ENCODE measurements at places on chromosomes 7 and 10.

DNA sequence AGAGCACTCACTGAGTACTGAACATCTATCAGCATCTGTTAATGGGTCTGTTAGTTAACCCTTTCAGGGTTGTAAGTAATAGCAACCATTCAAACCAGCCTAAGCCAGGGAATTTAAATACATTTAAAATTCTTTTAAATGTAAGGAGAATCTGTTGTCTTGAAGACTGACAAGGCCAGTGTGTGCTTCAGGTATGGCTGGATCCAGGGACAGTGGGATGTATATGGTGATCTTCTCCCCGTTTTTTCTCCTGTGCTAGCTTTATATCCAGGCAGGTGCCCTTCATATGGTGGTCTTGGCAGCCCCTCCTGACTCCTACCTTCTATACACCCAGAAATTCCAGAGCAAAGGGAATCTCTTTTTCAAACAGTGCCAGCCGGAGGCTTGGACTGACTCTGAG lies 46.6 kb upstream of the DAGLB start:
- DNase-seq = no peak

DNA sequence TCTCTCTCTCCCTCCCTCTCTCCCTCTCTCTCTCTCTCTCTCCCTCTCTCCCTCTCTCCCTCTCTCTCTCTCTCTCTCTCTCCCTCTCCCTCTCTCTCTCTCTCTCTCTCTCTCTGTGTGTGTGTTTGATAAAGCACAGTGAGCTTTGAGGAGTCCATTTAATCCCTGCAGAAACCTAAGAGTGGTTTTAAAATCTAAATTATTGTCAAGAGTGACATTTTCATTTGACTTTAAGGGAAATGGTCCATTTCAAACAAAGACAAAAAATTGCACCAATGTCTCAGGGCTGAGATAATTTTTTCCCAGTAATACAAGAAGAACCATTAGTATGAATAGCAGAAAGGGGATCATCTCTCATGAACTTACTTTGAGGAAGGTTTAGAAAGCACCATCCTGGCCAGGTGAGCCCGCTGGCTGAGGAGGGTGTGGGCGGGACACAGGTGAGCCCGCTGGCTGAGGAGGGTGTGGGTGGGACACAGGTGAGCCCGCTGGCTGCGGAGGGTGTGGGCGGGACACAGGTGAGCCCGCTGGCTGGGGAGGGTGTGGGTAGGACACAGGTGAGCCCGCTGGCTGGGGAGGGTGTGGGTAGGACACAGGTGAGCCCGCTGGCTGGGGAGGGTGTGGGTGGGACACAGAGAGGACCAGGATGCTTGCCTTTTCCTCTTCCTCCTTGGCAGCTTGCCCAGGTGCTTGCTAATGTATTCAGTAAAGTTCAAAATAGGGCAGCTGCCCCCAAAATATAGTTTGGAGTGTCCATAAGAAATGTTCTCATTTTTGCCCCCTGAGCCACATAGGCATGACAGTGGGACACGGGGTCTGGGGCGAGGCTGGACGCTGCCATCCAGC lies 125.0 kb downstream of the DNAJB6 start:
- DNase-seq = no peak

DNA sequence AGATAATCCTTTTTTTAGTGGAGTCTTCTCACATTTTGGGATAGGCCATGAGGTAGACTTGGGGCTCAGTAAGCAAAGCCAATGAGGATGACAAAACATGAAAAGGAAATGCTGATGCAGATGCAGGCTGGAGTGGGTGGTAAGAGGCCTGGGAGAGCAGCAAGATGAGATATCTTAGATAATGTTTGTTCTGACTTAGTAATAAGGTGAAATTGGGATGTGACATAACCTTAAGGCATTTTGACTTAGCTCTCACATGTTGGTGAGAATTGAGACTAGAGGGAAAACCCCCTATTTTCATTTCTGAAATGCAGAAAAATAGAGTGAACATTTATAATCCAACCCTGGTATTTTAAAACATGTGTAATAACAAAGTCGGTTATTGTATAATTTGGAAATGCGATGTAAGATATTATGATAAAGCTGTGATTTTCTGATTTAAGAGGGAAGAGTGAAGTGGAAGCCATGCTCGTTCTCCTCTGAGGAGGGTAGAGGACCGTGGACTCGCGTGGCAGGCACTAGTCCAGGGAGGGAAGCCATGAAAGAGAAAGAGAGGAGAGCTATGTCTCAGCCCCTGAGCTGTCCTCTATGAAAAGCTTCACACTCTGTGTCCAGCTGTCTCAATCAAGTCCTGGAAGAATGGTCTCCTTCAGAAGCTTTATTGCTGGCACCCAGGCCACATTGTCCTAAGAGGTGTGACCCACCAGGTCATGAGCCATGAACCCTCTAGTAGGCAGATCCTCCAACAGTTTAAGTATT lies 57.3 kb downstream of the ST7 start:
- no peak for DNase-seq

DNA sequence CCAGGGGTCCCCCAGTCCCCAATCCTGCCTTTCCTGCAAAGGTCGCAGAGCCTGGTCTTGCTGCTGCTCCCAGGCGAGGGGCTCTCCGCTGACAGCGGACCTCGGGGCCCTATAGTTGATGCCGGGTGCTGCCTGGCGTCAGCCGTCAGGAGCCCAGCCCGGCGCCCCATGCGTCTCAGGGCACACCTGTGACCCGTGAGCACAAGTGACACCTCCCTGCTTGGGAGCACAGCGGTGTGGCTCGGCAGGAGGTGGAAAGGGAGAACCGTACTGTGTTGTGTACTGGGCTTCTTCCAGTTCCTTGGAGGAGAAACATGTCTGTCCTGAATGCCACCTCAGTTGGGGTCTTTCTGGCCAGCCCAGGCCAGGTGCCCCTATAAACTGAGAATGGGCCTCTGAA lies 56.7 kb downstream of the LHPP start:
- DNase-seq = no peak

DNA sequence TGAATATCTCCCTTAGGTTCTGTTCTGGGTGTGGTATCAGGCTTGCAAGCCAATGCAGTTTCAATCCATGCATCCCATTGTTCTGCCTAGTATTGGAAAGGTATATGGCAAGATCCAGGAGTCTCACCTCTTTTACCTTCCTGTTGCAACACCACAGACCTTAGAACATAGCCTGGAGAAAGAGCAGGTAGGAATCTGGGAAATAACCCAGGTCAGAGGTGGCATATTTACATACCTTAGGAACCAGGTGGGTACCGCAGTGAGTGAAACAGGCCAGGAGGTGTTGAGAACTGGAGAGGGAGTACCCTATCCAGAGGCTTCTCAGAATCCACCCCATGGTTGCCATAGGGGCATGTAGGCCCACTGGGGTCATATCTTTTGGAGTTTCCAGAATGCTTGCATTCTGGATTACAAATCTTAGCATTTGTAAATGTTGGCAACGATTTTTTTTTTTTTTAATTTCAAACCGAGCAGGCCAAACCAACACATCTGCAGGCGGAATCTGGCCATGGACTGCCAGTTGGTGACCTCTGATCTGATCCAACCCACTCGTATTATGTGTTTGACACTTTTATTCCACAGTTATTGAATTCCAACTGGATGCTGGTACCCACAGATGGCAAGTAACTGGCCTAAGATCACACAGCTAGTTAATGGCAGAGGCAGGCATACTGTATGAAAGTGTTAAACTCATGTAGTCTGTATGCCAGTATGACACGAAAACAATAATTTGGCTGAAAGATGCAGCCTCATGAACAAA lies 180.3 kb upstream of the TCF7L2 start:
- DNase-seq = no peak

DNA sequence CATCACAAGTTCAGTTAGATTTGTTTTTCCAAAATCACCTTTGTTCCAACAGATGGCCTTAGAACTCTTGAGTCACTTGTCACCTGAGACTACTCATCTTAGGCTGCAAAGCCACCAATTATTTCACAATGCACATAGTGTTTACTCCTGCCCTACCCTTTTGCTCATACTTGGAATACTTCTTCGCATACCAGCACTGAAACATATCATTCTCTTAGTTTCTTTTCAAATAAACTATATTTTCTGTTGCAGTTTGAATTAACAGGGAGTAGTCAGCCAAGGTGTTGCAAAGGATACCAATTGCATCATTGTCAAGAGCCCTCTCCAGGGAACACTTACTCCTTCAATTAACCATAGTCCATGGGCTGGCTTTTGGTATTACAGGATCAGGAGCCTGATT lies 71.0 kb downstream of the CASD1 start:
- DNase-seq = no peak

GRCh38 chr10:8956400-8956799 lies 901.9 kb downstream of the GATA3 start:
- DNase-seq = no peak

GRCh38 chr7:48563334-48563733 lies 361.0 kb upstream of the CDC14C start:
- DNase-seq = no peak

DNA sequence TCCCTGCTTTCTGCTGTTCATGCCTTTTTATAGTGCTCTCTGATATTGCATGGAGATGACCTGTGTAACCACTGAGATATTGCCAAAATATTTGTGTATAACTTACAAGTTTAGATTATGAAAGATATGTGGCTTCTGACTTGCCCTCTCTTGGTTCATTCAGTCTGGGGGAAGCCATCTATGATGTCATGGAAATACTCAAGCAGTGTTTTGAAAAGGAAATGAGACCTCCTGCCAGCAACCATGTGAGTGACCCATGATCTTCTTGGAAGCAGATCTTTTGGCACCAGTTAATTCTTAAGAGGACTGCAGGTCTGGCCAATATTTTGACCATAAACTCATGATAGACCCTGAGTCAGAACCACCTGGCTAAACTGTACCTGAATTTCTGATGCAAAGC lies 183.0 kb downstream of the THSD7A start:
- DNase-seq = no peak

GRCh38 chr7:127417346-127417745 lies 24.8 kb upstream of the ZNF800 start:
- DNase-seq = no peak

GRCh38 chr7:28847176-28847575 lies 111.0 kb downstream of the TRIL start:
- DNase-seq = no peak

DNA sequence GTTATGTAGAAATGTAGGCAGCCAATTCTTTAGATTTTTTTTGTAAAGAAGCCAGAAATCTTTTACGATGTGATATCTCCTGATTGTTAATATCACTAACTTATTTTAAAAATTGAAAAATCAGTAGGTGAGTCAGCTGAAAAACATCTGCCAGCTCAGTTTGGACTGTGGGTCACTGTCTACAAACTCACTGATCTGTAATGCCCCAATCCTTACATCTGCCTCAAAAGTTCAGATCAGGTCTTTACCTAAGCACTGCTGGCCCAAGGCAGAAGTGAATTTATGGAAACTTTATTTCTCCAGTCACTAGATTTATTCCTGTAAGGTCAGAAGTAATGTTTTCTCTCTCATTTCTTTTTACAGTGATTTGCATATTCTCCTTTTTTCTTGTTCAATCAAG lies 31.0 kb upstream of the FAM13C start:
- no peak for DNase-seq

GRCh38 chr7:148863324-148863723 lies 20.8 kb downstream of the EZH2 start:
- DNase-seq = no peak

GRCh38 chr10:17669185-17669872 lies 25.4 kb downstream of the STAM start:
- DNase-seq = no peak

- DNase-seq = no peak
Measured at GRCh38 chr10:71649631-71650030, 69.9 kb downstream of the C10orf105 start.

DNA sequence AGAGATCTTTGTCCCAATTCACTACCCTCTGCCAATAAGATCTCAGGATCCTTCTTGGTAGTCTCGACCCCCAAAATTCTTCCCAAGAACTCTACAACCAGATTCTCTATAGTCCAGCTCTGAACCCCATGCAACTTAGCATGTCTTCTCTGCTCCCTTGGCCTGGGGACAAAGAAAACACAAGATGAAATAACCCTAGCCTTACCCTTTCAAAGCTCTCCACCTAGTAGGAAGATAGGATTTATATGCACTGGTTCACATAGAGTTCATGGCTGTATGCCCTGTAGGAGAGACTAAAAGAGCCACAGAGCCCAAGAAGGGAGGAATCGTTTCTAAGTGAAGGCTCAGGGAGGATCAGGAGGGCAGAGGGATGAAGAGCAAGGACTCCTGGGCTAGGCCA lies 96.1 kb downstream of the PPP1R3C start:
- DNase-seq = no peak

DNA sequence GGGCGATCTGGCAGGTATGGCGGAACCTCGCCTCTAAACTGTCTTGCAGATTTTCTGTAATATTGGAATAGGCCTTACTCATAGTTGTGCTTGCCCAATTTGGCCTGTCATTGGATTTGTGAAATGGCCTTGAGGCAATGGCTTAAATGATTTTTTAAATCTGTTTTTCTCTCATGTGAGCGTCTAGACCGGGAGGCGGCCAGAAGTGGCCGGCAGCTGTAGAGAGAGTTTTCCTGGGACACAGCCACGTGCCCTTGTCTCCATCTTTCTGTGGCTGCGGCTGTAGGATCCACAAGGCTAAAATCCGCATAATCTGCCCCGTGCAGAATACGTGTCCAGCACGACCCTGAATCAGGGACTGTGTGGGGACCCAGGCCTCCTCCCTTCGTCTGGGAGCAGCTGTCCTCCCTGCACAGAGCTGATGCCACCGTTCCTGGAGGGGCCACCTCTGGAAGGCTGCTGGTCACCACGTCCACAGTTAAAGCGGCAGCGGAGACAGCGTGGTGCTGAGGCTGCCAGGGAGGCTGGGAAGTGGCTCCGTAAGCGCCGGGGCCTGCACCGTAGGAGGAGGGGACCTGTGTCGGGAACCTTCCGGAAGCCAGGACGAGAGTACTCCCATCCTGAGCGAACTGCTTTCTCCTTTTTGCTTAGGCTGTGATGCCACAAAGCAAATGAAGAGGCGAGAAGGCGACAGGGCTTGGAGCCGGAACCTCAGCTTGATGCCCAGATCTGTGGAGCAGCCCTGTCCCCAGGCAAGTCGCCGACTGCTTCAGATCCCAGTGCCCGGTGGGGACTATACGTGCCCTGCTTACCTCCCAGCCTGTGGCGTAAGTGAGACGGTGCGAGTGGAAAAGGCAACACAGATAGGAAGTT lies 99.8 kb downstream of the DYNC2I1 start:
- DNase-seq = no peak
